ENCODE measurements at places on chromosomes 4 and X. TPM values are rescaled to one million over a fixed set of nuclear protein-coding genes. Genes with fewer than 3 reads are reported as not detected.

Gene PAGE5
- not detected for total RNA-seq

- DNase-seq = no peak
Observed at GRCh38 chrX:103817502-103817901, 14.6 kb downstream of the RAB9B start.

GRCh38 chrX:48700951-48701653, 4.6 kb downstream of the SUV39H1 start:
- DNase-seq = peak; percentile 64

Gene SPANXA2
- total RNA-seq = not detected

Gene FAT4
- total RNA-seq = 7.3 TPM

DNA sequence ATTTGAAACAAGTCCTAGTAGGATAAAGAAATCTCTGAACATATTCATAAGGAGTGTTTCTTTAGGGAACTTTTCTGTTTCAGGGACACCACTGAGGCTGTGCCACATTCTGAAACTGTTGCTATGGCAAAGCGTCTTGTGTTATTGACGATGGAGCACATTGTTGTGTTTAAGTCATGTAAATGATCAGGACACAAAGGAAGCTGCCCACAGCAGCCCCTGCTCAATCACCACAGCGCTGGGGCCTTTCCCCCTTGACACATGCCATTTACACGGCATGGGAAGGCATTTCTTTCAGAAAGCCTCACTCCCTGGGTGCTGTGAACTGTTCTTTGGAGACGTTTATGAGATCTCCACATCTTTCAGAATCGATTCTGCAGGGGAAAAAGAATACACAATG, 39.8 kb upstream of the MID1 start:
- DNase-seq = no peak

DNA sequence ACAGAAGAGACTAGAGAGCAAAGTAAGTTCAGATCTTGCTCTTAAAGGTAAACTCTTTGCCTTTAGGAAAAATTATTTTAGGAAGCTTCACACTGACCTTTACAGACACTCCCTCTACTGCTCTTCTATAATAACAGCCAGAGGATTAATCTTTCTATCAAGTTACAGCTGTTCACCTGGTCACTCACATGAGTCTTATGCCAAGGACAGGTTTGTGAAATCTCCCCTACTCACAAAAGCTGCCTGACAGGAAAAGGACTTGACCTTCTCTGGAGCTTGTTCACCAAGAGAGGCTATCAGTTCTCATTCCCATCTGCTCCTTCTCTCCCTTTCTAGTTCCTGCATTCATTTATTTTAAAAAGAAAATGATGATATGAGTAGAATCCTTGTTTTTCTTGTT, 117.3 kb downstream of the C4orf51 start:
- DNase-seq = no peak

DNA sequence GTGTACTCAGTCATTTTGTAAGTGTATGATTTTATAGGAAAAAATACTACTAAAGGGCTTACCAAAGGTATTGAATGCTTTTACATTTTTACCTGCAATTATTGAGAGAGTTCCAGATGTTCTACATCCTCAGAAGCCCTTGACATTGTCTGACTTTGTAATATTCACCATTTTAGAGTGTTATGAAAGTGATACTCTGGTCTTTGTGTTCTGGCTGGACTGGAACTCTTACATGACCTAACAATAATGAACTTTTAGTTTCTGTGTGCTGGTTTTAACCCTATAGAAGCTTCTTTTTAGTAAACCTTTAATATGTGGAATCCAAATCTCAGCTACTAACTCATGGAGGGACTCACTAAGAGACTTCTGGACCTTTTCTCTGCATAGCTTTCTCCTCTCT, 478.8 kb upstream of the SPANXN1 start:
- DNase-seq = no peak

- DNase-seq = no peak
Observed at GRCh38 chr4:186840222-186840701, 116.6 kb upstream of the FAT1 start.

- DNase-seq = no peak
Observed at GRCh38 chr4:88836216-88836615, 138.6 kb upstream of the NAP1L5 start.

DNA sequence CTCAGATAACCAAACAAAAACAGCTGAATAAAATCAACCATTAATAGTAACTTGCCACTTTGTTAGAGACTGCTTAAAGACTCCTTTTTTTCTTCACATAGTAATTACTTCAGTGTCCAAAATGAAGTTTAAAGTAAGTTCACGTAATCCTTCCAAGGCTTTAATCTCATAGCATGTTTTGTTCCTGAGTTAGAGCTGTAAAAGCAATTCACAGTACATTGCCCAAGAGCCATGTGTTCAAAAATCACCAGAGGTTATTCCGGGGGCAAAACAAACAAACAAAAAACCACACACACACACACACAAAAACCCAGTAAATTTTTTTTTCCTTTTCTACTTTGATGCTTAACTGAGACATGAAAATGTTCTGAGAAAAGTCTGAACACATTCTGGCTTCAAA, 6.1 kb downstream of the GPR82 start:
- DNase-seq = no peak

Gene CXorf49
- total RNA-seq = not detected

DNA sequence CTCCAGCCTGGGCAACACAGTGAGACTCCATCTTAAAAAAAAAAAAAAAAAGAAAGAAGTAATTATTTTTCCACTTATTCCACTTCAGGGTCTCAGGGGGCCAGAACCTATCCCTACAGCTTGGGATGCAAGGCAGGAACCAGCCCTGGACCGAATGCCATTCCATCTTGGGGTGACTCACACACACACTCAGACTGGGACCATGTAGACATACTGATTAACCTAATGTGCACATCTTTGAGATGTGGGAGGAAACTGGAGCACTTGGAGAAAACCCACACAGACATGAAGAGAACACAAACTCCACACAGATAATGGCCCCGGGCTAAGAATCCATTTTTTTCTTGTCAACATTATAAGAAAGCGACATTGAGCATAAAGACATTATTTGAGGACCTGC, 132.5 kb downstream of the PTTG2 start:
- no peak for DNase-seq

DNA sequence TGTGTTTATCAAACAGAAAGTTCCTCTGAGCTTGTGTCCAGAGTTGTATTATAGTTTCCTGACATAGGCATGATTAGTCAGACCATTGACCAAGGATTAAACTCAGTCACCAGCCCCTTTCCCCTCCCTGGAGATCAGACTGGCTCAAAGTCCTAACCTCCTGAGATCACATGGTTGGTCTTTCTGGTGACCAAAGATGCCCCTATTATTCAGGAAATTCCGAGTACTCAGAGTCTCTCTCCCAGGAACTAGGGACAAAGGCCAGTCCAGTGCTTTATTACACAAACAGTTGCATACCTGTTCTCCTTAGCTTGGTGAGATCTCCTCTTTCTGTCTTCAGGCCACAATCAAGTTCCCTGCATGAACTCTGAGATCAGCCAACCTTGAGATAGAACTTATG, 14.5 kb upstream of the ENPP6 start:
- no peak for DNase-seq

- no peak for DNase-seq
Observed at GRCh38 chr4:130296448-130296847, 1200.5 kb downstream of the C4orf33 start.

Gene CCDC160
- not detected for total RNA-seq

Gene KLHL5
- 45.4 TPM for total RNA-seq

Gene DSPP
- not detected for total RNA-seq

- DNase-seq = no peak
Observed at GRCh38 chrX:67545036-67545821, 1.4 kb downstream of the AR start.

GRCh38 chr4:135277068-135277979, 1075.7 kb upstream of the PABPC4L start:
- no peak for DNase-seq

All from mesenteric fat pad (tissue), 1 donor.